Myocyte (in vitro differentiated cells): ENCODE measurements at places on chromosomes 5 and 9. TPM values are rescaled to one million over a fixed set of nuclear protein-coding genes. Genes with fewer than 3 reads are reported as not detected.
A peak's percentile ranks its signal among the peaks of the same experiment; 100 is the strongest.

Gene FAM153A
- 0.19 and 0.57 TPM in 2 replicates for total RNA-seq

Gene CTXN3
- total RNA-seq = not detected in 2 replicates

Gene GRM6
- total RNA-seq = not detected in 2 replicates

Gene FGF18
- 0.16 TPM in 1 of 2 replicates, not detected in the other for total RNA-seq

Gene KCNN2
- not detected in 2 replicates for total RNA-seq

Gene SNCB
- total RNA-seq = 0.16 and 1.0 TPM in 2 replicates

Gene PCSK1
- 0.16 and 1.8 TPM in 2 replicates for total RNA-seq

Gene GFRA3
- total RNA-seq = not detected in 2 replicates

Gene LIX1
- total RNA-seq = not detected in 2 replicates

- DNase-seq = peak; percentile 59
Observed at GRCh38 chr9:33813712-33814641, 3.0 kb upstream of the UBE2R2 start.

GRCh38 chr5:1722877-1723276 lies 76.8 kb downstream of the MRPL36 start:
- DNase-seq = no peak

GRCh38 chr9:37919246-37919955 lies 15.5 kb upstream of the SLC25A51 start:
- DNase-seq = no peak

DNA sequence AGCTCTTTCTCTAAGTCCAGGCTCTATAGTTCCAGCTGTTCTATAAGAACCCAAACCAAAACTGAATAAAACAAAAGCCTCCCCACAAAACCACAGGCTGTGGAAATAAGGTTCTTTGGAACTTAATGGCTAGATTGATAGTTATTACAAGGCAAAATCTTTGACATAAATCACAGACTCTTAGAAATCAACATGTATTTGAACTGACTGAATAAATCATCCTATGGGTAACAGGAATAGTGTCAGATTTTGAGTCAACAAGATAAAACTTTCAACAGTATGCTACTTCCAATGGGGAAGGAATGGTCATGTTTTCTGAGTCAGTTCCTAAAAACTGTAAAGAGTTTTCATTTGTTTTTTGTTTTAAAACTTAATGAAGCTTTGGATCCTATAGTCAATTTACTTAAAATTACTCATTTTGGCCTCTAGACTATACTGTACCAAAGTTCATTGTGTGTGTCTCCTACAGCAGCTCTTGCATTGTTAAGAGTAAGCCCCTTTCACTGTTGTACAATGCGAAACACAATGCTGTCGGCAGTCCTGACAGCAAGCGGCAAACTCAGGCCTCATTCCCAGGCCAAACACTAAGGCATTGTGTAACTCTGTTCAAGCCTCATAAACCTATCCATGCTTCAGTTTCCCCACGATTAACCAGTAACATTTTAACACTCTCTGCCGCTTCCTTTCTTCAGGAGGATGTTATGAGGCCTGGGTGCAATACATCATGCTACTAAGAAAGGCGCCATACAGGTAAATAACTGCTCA lies 134.1 kb downstream of the ARL15 start:
- no peak for DNase-seq

- peak; percentile 5 for DNase-seq
Observed at GRCh38 chr9:13324988-13325387, 45.5 kb upstream of the MPDZ start.
